Motor neuron (in vitro differentiated cells): ENCODE measurements at places on chromosomes 3 and 15. TPM values are rescaled to one million over a fixed set of nuclear protein-coding genes. Genes with fewer than 3 reads are reported as not detected.

GRK7 gene
- total RNA-seq = not detected in 2 replicates

FAM107A gene
- total RNA-seq = 1.6 and 2.0 TPM in 2 replicates

NR2C2 gene
- total RNA-seq = 32.4 and 36.3 TPM in 2 replicates

CLDN16 gene
- total RNA-seq = 0.11 TPM in 1 of 2 replicates, not detected in the other

THUMPD3 gene
- total RNA-seq = 38.8 and 45.3 TPM in 2 replicates

IQCF5 gene
- not detected in 2 replicates for total RNA-seq

PDIA5 gene
- 47.9 and 51.8 TPM in 2 replicates for total RNA-seq

DNAH12 gene
- total RNA-seq = 0.54 and 1.0 TPM in 2 replicates

TRAK1 gene
- total RNA-seq = 23.4 and 34.3 TPM in 2 replicates

IGDCC3 gene
- total RNA-seq = 5.8 and 6.0 TPM in 2 replicates

OR5H1 gene
- total RNA-seq = 0.06 TPM in 1 of 2 replicates, not detected in the other

NUP210 gene
- 25.0 and 30.2 TPM in 2 replicates for total RNA-seq

LTK gene
- 0.29 TPM in 1 of 2 replicates, not detected in the other for total RNA-seq

TTC23 gene
- 33.3 and 36.9 TPM in 2 replicates for total RNA-seq

ALG1L2 gene
- total RNA-seq = 0.64 and 1.5 TPM in 2 replicates

CGNL1 gene
- total RNA-seq = 24.7 and 43.0 TPM in 2 replicates

CCR8 gene
- total RNA-seq = 0.27 TPM in 1 of 2 replicates, not detected in the other

ATP13A5 gene
- total RNA-seq = 0.76 and 0.97 TPM in 2 replicates

SLC28A1 gene
- 0.22 TPM in 1 of 2 replicates, not detected in the other for total RNA-seq

DUOXA2 gene
- total RNA-seq = 0.85 and 1.1 TPM in 2 replicates

CCPG1 gene
- total RNA-seq = 18.1 and 18.4 TPM in 2 replicates

TEX55 gene
- total RNA-seq = 0.23 TPM in 1 of 2 replicates, not detected in the other

FBXL2 gene
- total RNA-seq = 11.9 and 12.6 TPM in 2 replicates

SLC25A38 gene
- 15.7 and 17.5 TPM in 2 replicates for total RNA-seq

LYZL4 gene
- not detected in 2 replicates for total RNA-seq

LRRK1 gene
- total RNA-seq = 0.27 and 0.63 TPM in 2 replicates
